ENCODE measurements at places on chromosomes 1 and 21. TPM values are rescaled to one million over a fixed set of nuclear protein-coding genes. Genes with fewer than 3 reads are reported as not detected.

Gene UCHL5
- total RNA-seq = 129 TPM

Gene MTHFR
- 12.2 TPM for total RNA-seq

Gene PTAFR
- 0.29 TPM for total RNA-seq

Gene OLIG2
- not detected for total RNA-seq

Gene CYYR1
- not detected for total RNA-seq

Gene ILDR2
- total RNA-seq = 5.7 TPM

DNA sequence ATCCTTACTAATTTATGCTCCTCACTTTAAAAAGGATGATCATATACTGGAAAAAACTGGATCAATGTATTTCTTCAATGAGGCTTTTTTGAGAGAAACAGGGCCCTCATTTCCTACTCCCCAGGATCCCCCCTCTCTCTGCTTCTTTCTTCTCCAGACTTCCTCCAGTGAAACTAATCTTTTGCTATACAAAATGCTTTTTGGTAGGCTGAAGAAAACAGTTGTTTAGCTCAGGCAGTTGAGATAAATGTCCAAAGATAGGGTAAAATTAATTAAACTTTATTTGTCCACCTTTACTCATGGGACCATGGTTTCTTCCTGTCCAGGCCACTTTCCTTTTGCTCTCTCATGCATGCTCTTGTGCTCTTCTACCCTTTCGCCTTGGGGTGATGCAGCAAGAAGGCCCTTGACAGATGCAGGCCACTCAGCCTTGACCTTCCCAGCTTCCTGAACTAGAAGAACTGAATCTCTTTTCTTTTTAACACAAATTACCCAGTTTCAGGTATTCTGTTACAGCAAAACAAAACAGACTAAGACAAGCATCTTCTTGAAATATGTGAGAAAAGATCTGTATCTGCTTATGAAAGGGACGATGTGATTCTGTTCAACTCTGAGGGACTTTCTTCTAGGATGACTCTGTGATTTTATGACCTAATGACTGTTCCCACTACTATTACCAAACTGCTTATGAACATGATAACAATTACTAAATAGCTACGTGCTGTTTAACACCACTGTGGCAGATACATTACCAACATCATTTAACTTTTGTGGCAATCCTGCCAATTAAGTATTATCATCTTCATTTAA is 63.7 kb downstream of the NVL start:
- no peak overlapping the region for H3K4me3 ChIP-seq
- DNase-seq = no peak
- H3K4me1 ChIP-seq = peaks cover 8% of the 10 kb centered on the region
- no peaks in the 10 kb centered on the region for H3K27me3 ChIP-seq
- peaks cover 23% of the 10 kb centered on the region for H3K36me3 ChIP-seq

- peaks cover 34% of the 10 kb centered on the region for H3K36me3 ChIP-seq
- H3K27ac ChIP-seq = no peak overlapping the region
- no peak for DNase-seq
- H3K4me3 ChIP-seq = no peak overlapping the region
- H3K27me3 ChIP-seq = no peaks in the 10 kb centered on the region
- H3K4me1 ChIP-seq = peaks cover 27% of the 10 kb centered on the region
Observed at GRCh38 chr1:8419172-8419571, 101.3 kb downstream of the SLC45A1 start.

- no peak overlapping the region for H3K4me3 ChIP-seq
- no peak for DNase-seq
Observed at GRCh38 chr1:112296908-112297307, 99.1 kb upstream of the CTTNBP2NL start.

DNA sequence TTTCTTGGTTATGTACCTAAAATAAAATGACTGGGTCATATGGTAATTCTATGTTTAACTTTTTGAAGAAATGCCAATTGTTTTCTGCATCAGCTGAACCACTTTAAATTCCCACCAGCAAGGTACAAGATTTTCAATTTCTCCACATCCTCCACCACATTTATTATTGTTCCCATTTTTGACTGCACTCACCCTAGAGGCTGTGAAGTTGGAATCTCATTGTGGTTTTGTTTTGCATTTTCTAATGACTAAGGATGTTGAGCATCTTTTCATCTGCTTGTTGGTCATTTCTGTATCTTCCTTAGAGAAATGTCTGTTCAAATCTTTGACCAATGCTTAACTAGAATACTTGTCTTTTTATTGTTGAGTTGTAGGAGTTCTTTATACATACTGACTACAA is 72.5 kb downstream of the ASTN1 start:
- H3K4me3 ChIP-seq = no peak overlapping the region
- H3K27ac ChIP-seq = no peak overlapping the region
- H3K36me3 ChIP-seq = no peaks in the 10 kb centered on the region
- peaks cover 3% of the 10 kb centered on the region for H3K27me3 ChIP-seq
- DNase-seq = no peak

DNA sequence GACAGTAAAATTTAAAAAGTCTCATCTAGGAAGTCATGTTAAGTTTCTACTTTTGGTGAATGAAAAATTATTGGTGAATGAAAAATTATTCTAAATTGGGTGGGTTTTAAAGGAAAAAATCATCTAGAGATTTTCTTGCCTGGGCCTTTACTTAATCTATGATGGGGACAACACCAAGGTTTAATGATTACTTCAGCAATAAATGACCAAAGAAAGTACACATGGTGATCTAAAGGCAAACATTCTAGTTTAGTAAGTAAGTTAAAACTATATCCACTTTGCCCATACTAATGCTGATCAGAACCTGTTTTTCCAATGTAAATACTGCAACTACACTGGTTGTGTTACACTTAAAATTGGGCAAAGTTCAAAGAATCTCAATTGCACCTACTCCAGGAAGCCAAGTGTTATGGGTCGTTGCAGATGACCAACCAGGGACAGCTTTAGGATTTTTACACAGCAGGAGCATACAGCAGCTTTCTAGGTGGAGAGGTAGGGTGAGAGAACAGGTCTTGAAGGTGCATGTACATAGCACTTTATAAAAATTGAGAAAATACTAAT is 14.6 kb upstream of the RPL5 start:
- DNase-seq = no peak
- H3K4me1 ChIP-seq = no peaks in the 10 kb centered on the region
- H3K27ac ChIP-seq = no peak overlapping the region
- H3K4me3 ChIP-seq = no peak overlapping the region

DNA sequence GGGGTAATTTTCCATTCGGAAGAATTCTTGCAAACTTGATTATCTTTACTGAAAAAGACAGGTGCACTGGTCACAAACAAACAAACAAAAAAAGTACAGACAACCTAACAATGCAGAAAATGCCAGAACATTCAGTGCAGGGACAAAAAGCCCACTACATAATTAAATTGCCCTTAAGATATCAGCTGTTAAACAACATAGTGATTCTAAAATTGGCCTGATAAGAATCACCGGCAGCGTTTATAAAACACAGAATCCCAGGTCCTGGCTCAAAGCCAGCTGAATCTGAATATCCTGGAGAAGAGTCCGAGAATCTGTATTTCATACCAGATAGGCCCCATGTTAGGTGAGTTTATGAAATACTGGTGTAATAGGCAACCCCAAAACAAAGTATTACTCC is 6.1 kb downstream of the PLPP3 start:
- H3K4me3 ChIP-seq = no peak overlapping the region
- peaks cover 21% of the 10 kb centered on the region for H3K27me3 ChIP-seq
- no peaks in the 10 kb centered on the region for H3K36me3 ChIP-seq
- no peak for DNase-seq
- H3K27ac ChIP-seq = no peak overlapping the region
